ENCODE measurements at places on chromosomes 7 and 10.

DNA sequence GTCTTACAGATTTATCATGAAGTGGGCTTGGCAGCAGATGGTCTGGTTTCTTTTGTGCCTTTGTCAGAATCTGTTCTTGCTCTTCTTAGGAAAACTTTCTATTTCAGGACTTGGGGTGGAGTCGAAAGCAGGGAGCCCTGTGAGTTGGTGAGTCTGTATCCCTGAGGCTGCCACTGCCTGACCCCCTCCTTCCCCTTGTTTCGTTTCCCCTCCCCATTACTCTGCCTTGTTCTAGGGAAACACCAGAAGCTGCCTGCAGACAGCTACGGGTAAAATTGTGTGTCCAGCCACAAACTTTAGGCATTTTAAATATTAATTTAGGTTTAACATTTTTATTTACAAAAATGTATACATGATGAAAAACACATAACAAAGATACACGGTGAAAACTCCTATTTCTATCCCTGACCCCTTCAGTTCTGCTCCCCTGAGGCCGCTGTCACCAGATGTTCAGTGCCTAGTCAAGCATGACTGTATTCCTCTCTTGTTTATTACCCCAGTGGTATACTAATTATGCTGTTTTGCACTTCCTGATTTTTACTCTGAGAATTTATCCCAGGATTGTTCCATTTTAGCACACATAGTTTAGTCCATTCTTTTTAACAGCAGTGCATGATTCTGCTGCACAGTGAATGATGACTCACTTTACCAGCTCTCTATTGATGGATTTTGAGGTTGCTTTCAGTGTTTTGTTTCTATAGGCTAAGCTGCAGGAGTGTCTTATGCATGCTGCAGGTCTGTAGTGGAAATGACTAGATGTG lies 9.1 kb downstream of the TSPAN14 start:
- no peak for DNase-seq

DNA sequence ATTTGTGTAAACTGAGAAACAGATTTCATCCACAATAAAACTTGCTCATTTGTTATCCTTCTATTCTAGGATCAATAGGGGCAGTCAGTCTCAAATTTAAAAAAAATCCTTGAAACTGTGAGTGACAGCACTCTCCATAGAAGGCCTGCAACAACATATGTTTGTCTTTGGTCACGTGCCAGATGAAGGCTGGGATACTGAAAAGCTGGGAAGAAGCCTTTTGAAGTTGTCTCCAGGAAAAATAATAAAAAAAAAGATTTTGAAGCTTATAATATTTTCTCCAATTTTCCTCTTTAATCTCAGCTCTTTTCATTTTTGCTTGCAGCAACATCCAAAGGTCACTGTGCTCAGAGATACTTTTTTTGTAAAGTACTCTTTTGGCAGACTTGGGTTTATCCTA lies 128.6 kb upstream of the SLC26A5 start:
- DNase-seq = no peak

DNA sequence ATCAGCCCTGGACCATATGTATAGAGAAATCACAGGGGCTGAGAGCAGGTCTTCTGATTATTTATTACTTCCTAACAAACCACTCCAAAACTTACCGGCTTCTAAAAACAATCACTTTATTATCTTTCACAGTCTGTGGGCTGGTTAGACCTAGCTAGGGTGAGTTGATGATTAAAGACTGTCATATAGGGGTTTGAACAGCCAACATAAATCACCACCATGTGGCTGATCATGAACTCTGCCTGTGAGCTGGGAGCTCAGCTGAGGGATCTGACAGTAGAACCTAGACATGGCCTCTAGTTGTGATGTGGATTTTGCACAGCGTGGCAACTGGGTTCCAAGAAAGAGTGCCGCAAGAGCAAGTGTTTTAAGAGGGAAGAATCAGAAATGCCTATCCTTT lies 305.4 kb downstream of the CSTF2T start:
- DNase-seq = no peak

- DNase-seq = peak; percentile 71
Observed at GRCh38 chr10:101130984-101131961, at the start of gene TLX1. TLX1 (plus strand) TSS chr10:101131300; CDS start chr10:101131542, 242 bp downstream.

- DNase-seq = no peak
Observed at GRCh38 chr10:17547060-17547459, 70.1 kb downstream of the HACD1 start.

DNA sequence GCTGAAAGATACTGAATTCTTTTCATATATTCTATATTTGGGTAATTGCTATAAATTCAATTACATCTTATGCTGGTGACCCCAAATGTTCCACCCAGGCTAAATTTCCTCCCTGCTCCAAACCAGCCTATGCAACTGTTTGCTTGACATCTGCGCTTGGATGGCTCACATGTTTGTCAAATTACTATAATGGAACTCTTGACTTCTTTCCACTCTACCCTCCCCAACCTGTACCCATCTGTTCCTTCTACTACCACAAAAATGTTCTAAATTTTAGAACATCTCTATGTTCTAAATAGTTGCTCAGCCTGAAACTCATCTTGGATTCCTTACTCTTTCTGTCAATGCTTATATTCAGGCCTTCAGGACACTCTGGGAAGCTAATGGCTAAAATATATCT lies 249.9 kb upstream of the SMIM30 start:
- no peak for DNase-seq

GRCh38 chr7:51189777-51190176 lies 126.8 kb downstream of the COBL start:
- no peak for DNase-seq

- no peak for DNase-seq
Observed at GRCh38 chr7:156929789-156930539, 19.5 kb upstream of the NOM1 start.

- DNase-seq = no peak
Observed at GRCh38 chr7:128937271-128937646, 468 bp upstream of the IRF5 start.

GRCh38 chr7:104862719-104863118 lies 151.3 kb upstream of the KMT2E start:
- peak; percentile 28 for DNase-seq

DNA sequence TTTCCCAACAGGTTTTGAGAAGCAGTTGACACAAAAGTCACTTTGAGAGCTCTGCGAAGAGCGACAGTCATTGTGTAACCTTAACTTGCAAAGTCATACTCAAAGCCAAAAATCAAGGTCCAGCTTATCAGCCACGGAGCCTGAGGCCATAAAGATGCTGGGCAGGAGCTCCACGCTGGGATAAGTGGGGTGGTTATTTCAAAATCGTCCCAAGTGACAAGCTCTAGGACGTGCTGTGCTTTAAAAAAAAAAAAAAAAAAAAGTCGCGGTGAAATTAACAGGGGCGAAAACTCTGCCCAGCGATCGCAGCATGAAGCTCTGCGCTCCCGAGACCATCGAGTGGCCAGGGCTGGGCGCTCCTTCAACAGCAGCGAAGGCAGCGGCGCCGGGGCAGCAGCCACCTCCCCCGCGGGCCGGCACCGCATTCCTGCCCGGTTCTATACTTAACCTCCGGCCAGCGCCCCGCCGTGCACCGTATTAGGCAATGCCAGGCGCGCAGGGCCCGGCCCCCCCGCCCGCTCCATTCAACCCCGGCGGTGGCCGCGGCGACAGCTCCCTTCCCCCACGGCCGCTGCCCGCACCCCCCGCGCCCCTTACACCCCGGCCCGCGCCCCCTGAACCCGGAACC lies 657 bp downstream of the HACD1 start:
- DNase-seq = peak; percentile 62

GRCh38 chr7:149854611-149855360 lies 16.6 kb downstream of the ZNF862 start:
- DNase-seq = no peak

DNA sequence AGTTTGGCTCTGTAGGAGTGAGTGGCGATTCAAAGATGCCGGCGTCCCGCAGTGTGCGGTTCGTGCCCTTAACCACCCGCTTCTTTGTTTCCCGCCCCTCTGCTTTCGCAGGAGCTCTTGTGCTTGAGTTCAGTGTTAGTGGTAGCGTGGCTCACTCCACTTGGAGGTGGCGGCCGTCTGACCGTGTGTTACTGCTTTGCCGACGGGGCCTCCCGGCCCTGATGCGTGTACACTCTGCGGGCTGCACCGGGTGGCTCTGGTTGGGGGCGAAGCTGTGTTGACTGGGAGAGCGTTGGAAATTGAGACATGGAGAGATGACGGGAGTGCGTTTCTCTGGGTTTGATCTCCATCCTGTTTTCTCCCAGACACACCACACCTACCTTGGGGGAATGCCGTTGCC lies 31.4 kb downstream of the SHH start:
- no peak for DNase-seq

- no peak for DNase-seq
Observed at GRCh38 chr7:101884671-101885596, 67.5 kb downstream of the CUX1 start.

DNA sequence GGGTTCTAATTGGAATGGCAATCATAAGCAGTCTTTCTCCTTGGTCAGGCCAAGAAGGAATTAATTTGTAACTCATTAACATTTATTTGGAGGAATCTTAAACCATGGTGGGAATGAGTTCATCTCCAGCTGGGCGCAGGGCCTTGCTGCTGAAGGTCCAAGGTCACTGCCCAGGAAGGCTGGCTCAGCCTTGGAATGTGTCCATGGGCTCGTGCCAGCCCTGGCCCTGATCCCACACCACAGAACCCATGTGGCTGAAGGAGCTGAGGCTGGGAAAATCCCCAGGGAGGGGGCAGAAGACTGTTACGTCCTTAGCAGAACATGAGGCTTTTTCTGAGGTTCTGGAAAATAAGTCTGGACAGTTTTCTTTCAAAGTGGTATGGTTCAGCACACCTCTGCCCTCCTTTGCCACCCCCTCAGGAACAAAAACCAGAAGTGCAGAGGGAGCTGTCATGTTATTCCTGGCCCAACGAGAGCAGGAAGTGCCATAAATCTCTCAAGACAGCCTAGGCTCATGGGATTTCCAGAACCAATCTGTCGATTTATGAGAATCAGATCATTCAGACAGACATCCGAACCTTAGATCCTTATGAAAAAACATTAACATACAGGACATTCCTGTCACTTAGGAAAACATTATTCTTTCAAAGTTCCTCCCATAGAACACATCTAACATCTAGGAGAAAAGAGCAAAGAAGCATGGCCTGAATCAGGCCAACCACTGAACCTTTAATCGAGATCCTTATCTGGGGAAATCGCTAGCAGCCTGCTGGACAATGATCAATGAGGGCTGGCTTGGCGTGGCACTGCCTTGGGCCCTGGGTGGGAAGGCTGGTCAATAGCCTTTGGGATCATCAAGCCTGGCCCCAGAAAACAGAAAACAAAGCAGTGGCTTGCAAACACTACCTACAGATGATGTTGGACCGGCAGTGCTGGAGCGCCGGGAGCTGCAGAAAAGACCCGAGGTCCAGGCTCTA lies 134.3 kb downstream of the TAX1BP1 start:
- no peak for DNase-seq

- DNase-seq = no peak
Observed at GRCh38 chr7:71424166-71425035, 292.5 kb downstream of the GALNT17 start.

GRCh38 chr7:80726666-80727065 lies 88.2 kb downstream of the CD36 start:
- DNase-seq = no peak

DNA sequence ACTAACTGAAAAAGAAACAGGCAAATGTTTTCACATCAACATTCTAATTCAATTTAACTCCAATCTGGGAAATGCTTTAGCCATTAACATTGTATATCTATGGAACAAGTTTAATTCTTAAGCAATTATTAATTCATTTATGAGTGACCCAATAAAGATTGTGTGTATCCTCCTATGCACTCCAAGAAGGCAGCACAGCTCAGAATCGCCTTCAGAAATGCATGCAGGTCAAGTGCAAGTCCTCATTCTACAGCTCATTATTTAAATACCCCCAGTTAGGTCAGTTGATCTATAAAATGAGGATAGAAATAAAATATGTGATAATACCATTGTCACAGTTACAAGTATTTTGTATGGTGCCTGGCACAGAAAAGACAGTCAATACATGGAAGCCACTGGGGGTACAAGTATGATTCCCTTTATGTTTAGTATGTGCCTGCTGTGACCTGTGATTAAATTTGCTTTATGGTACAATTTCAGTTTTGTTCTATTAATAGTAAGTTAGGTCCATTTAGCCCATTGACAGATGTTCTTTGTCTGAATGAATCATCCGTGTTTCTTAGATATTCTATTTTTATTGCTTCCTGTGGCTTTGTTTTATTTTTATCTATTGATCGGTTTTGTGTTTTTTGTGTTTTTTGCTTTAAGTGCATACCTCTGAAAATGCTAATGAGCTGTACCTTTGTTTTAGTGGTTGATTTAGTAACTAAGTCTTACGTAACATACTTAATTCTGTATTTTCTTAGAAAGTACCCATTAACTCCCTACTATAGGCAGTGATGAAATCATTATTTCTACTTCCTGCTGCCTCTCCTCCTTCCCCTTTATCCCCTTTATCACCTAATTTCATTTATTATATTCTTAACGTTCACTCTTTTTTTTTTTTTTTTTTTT lies 42.8 kb downstream of the CPXM2 start:
- no peak for DNase-seq

DNA sequence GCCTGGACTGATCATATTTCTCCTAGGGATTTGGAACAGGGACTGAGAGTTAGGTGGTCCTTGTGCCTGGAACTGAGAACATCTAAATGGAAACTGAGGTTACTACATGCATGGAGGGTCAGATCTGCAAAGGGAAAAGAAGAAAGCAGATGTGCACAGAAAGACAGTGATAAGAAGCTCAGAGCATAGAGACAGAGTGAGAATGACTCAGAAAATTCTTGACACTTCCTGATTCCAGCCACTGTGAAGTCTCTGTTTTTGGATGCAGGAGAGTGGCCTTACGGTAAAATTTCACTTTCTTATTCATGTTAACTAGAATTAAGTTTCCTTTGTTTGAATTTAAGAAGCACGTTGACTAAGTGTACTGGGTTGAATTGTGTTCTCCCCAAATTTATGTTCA lies 241.7 kb downstream of the TMEM26 start:
- no peak for DNase-seq

DNA sequence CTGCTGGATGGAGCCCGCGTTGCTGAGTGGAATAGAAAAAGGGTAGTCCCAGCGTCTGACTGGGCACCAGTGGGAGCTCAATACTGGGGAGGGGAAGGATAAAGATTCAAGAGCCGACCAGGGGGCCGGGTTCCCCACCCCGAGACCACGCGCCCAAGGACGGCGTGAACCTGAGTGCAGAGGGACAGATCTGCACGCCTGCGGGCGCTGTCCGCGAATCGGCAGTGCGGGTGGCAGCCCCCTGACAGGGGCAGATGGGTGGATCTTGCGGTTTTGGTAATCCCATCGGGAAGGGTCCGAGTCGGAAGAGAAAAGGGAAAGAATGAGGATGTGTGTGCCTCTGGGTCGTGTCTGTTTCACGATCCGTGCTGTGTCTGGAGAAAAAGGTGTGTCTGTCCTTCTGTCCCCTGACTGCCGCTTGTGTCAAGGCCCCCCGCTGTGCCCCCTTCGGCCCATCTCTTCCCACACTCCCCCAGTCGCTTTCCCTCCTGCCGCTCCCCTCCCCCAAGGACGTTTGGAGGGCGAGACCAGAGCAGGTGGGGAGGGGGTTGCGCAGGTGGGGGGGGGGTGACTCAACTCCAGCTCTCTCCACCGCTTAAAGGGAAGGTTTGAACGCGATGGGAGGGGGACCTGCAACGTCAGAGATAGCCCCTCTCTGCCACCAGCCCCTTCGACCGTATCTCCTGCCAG lies 734 bp upstream of the VGF start:
- DNase-seq = no peak

Measured in endothelial cell (in vitro differentiated cells).